ENCODE measurements at places on chromosomes 3 and 15.
A peak's percentile ranks its signal among the peaks of the same experiment; 100 is the strongest.

GRCh38 chr15:68818769-68819494 lies 1.8 kb downstream of the ANP32A start:
- peak; percentile 89 for DNase-seq

GRCh38 chr3:56005196-56005805 lies 463.0 kb downstream of the ERC2 start:
- no peak for DNase-seq

GRCh38 chr15:51888593-51889195 lies 59.2 kb downstream of the TMOD3 start:
- peak; percentile 35 for DNase-seq

- no peak for DNase-seq
Measured at GRCh38 chr3:10319251-10319650, 1.7 kb downstream of the SEC13 start.

DNA sequence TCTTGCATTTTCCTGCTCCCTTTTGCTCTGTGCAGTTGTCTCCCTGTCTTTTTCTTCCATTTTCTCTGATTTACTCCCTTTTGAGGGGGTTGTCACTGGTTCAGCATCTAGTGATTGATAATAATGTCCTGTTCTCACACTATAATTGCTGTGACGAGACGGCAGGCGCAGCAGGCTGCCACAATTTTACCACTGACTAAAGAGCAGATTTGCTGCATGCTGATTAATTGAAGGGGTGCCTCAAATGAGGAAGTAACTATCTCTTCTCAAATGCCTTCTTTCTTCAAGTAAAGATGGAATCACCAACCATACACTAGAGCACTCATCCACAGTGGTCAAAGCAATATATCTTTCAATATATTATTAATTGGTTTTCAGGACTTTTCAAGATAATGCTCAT lies 219.3 kb downstream of the CBLB start:
- DNase-seq, result no peak

GRCh38 chr15:91318931-91319330 lies 218.9 kb downstream of the SV2B start:
- DNase-seq, result no peak

DNA sequence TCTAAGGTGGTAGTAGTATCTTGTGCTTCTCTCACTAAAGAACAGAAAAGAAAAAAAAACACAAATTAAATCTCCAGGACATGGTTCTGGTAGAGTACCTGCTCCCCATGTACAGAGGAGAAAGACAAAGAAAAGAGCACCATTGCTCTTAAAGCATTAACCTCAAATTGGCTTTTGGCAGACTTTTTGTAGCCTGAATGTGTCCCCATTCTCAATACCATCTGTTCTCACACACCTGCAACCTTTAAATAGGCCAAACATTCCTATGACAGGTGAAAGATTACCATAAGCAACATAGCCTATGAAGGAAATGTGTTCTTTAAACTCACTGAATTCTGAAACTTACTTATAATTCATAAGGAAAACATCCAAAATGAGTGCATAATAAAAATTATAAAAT lies 68.0 kb downstream of the TIPARP start:
- DNase-seq, result no peak

GRCh38 chr3:27239951-27240350 lies 129.2 kb downstream of the NEK10 start:
- no peak for DNase-seq

DNA sequence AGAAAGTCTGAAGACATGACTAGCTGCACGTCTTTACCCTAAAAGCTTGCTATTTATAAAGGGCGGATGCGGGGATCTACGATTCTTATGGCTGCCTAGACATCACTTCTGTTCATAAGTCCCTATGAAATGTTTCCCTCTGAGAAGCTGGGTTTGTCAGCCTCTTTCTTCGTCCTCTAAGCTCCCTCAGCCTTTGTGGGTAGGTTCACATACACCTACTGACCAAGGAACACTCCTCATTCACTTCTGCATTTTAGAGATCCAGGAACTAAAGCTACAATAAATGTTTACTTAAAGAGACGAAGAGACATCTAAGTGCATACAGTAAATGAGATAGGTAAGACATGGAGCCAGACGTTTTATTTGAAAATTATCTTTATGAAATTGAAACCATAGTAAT lies 16.7 kb upstream of the RAMAC start:
- DNase-seq, result no peak

DNA sequence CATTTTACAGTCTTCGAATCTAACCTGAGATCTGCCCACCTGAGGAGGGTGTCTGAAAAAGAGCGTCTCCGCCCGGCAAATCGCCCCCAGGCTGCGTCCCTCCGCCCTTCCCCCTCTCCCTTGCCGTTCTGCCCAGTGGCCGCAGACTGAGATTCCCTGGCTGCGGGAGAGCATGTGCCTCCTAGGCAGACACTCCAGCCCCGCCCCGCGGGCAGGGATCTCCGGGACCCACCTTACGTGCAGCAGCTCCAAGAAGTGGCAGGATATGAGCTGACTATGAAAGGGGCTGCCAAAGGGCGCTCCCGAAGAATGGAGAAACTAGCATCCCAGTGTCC lies 2.7 kb upstream of the WNT5A start:
- DNase-seq, result peak; percentile 28

DNA sequence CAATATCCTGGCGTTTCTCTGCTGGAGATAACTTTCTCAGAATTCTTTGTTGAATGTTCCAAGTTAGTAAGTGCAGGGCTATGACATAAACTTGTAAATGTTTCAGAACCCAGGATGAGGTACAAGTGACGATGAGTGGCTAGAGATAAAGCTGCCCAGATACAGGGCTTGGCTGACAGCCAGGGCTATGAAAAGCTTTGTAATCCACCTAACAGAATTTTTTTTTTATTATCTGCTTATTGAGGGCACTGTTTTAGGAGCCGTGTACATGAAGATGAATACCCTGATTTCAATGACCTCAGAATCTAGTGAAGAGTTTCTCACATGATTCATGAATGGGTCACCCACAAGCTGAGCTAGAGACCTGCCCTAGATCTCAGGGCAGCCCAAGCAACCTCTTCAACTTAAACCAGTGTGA lies 431.4 kb downstream of the DIPK2A start:
- DNase-seq, result no peak

DNA sequence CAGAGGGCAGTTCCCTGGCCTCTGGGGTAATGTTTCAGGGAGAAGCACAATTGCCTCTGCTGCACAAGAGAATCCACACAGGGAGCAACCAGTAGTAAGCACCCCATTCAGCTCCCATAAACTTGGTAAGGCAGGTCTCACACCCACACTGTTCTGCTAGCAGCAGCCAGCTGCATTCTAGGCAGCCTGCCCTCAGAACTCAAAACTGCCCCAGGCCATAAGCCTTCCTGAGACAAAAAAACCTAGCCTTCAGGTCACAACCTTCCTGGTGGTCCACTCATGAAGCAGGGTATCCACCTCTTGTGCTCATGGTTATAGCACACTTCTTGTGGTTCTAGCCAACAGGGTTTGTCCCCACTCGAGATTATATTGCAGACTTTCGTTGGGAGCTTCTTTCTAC lies 33.7 kb upstream of the ABI3BP start:
- DNase-seq, result no peak

GRCh38 chr15:47411733-47412132 lies 305.6 kb upstream of the SEMA6D start:
- DNase-seq, result no peak

DNA sequence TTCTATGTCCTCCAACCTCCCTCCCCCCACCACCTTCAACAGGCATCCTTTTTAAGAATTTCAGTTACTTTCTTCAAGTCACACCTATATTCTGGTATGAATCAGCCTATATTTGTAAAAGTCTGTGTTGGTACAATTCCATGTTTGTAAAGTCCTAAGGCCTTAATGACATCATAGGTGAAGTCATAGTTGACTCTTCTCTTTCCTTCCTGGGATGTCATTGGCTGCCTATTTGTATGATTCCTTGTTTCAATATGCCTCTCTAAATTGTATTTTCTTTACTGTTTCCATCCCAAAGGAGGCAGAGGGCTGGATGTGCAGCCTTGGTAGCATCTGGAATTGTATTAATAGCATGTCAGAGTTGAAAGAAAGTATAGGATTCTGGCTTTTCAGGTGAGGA lies 56.5 kb downstream of the ADAMTSL3 start:
- no peak for DNase-seq

DNA sequence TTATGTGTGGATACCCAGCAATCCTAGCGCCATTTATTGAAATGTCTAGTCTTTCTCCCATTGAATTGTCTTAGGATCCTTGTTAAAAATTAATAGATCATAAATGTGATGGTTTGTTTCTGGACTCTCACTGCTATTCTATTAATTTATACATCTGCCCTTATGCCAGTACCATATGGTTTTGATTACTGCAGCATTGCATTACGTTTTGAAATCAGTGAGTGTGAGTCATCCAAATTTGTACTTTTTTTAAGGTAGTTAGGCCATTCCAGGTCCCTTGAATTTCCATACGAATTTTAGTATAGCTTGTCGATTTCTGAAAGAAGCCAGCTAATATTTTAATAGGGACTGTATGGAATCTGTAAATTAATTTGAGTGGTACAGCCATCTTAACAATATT lies 648.6 kb upstream of the ZNF385D start:
- DNase-seq, result no peak

Measured in tongue (tissue), 3 donors.